ENCODE measurements at places on chromosomes 3 and 15.

DNA sequence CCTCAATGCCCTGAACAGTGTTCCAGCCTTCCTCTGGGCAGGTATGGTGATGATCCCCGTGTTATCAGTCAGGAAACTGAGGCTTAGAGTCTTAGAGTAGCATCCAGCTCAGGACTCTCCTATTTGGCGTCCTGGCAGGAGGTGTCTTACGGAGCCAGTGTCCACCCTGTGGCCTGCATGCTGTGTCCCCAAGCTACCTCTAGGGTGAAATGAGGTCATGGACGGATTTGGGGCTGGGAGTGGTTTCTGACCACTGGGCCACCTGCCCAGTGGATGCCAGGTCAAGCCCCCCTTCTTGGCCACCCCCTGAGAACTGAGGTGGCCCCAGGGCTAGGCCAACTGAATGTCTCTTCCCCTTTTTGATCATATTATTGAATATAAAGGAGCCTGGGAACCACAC lies 27.2 kb upstream of the SLC6A6 start:
- no peak for DNase-seq

GRCh38 chr3:55247666-55248065 lies 239.4 kb downstream of the WNT5A start:
- no peak for DNase-seq

- no peak for DNase-seq
These were observed 30.6 kb downstream of the CRTAP start for GRCh38 chr3:33144433-33144832.

DNA sequence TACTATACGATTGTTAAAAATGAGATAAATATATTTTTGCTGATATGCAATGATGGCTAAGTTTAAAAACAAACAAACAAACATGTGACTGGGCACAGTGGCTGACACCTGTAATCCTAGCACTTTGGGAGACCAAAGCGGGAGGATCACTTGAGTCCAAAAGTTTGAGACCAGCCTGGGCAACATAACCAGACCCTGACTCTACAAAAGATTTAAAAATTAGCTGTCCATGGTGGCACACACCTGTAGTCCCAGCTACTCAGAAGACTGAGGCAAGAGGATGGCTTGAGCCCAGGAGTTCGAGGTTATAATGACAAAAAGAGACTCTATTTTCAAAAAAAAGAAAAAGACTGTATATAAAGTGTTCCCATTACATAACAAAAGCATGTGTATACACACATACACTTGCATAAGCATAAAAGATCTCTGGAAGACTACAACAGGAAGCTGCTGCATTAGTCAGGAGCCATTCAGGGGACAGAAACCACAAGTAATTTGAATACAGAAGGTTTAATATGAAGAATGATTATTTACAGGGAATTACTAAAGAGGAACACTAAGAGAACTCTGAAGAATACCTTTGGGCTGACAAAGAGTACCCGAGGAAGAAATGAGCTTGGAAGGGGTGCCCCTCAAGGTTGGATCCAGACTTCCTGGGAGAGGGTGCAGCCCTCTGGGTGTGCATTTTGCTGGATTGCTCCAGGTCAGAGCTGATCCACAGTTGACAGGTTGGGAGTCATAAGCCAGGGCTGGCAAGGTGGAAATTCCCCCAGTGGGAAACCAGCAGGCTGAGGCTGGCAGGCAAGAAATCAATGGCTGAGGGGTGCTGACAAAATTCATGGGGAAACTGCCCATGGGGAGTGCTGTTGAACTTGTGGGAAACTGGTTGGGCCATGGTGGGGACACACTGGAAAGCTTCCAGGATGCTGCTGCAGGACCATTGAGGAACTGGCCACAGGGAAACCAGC lies 9.3 kb upstream of the TM4SF18 start:
- DNase-seq = peak; percentile 76

DNA sequence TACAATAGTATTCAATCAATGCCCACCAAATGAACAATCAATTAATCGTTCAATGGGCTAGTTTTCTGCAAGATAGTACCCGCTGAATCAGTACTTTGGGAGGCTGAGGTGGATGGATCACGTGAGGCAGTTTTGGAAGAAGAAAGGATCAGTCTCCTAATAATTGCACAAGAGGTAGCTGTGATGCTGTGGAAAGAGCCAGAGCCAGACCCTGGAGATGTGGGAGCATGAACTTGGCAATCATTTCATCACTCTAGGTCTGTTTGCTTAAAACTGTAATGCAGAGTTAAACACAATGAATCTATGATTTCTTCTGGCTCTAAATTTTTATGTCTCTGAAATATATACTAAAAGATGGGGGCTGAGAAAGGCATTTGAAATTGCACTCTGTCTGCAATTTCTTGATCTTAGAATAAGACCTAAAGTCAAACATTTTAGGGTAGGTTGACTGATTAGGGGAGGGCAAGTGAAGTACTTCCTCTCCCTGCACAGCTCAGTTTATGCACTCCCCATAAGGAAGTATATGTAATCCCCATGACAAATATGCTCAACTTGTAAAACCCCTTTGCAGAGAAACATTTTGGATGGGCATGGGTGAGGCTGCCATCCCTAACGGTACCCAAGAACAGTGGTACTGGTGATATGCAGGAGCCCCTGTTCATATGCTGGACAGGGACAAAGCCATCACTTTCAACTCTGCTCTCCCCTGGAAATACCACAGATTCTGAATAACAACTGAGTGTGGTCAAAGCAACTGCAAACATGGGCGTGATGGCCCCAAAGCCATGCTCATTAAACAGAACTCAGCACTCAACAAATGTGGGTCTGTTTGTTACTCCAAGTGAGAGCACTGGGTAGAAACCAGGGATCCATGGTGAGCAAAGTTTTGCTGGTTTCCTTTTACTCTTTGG lies 28.6 kb upstream of the SPATA12 start:
- DNase-seq = no peak

- peak; percentile 54 for DNase-seq
These were observed 101.2 kb upstream of the PTX3 start for GRCh38 chr3:157335233-157336076.

GRCh38 chr3:150723946-150724345 lies 20.2 kb upstream of the ERICH6 start:
- DNase-seq = no peak

GRCh38 chr15:34719695-34720094 lies 35.1 kb downstream of the GJD2 start:
- no peak for DNase-seq

DNA sequence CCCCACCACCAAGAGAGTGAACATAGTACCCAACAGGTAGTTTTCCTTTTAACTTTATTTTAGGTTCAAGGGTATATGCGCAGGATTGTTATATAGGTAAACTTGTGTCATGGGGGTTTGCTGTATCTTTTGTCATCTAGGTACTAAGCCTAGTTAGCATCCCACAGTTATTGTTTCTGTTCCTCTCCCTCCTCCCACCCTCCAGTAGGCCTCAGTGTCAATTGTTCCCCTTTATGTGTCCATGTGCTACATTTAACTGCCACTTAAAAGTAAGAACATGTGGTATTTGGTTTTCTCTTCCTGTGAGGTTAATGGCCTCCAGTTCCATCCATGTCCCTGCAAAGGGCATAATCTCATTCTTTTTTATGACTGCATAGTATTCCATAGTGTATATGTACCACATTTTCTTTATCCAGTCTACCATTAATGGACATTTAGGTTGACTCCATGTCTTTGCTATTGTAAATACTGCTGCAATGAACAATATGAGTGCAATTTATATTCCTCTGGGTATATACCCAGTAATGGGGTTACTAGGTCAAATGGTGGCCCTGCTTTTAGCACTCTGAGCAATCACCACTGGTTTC lies 66.2 kb downstream of the ST3GAL6 start:
- no peak for DNase-seq

DNA sequence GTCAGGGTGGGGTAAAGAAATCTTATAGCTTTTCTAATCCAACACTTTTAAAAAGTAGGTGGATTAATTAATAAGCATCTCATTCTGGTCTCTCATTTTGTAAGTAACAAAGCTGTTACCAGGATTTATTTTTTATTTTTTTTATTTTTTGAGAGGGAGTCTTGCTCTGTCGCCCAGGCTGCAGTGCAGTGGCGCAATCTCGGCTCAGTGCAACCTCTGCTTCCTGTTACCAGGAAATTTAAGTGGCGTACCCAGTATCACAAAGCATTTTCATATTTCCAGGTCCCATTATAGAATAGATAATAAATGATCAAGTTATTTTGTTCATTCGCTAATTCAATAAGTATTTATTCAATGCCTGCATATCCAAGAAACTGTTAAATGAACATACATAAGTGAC lies 13.2 kb downstream of the ALDH1A2 start:
- no peak for DNase-seq

GRCh38 chr15:82964890-82965289 lies 12.4 kb upstream of the HOMER2 start:
- DNase-seq = no peak

GRCh38 chr3:174938102-174938501 lies 79.0 kb downstream of the NAALADL2 start:
- no peak for DNase-seq

GRCh38 chr15:60614028-60614427 lies 135.1 kb upstream of the ICE2 start:
- no peak for DNase-seq

All from non-pigmented ciliary epithelial cell (primary cell).